Stimulated activated CD8-positive, alpha-beta memory T cell treated with anti-CD3 and anti-CD28 coated beads, Interleukin-7, amount 100 ng/mL, for 4 hours (primary cell): ENCODE measurements at places on chromosomes 12 and 14.
A peak's percentile ranks its signal among the peaks of the same experiment; 100 is the strongest.

GRCh38 chr14:56555921-56556570 lies 23.6 kb upstream of the TMEM260 start:
- no peak for DNase-seq

DNA sequence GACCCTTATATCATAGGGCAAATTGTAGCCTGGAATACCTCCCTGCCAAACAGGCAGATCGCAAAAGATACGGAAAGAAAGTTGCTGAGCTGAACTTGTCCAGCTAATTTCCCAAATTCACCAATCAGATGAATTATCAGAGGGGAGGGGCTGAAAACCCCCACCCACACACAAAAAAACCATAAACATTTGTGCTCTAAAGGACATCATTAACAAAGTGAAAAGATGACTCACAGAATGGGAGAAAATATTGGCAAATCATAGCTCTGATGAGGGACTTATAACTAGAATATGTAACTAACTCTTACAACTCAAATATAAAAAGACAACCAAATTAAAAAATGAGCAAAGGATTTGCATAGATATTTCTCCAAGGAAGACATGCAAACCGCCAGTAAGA lies 36.3 kb downstream of the PTHLH start:
- no peak for DNase-seq

DNA sequence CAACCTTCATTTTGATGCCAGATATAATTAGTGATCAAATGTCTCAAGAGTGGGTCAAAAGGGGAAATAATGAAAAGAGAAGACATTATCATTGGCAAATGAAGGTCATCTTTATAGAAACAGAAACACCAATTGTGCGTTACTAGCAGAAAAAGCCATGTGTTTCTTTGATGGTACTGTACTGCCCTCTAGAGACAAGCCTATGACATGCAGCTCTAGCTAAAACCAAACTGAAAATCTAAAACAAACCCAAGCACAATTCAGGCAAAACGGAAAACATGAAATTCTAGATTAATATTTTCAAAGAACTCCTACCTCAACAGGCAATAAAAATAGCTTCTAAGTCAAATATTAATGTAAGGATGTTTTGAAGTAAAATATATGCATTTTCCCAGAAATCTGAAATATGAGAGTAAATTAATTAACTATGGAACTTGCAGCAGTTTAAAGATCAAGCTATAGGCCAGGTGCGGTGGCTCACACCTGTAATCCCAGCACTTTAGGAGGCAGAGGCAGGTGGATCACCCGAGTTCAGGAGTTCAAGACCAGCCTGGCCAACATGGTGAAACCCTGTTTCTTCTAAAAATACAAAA lies 115.4 kb downstream of the KLHL28 start:
- DNase-seq: no peak

- no peak for DNase-seq
Observed at GRCh38 chr14:56896231-56896630, 86.0 kb upstream of the OTX2 start.

GRCh38 chr14:99230208-99231151 lies 41.5 kb downstream of the BCL11B start:
- DNase-seq: peak; percentile 78

- no peak for DNase-seq
Observed at GRCh38 chr12:5447320-5447719, 15.4 kb downstream of the NTF3 start.

DNA sequence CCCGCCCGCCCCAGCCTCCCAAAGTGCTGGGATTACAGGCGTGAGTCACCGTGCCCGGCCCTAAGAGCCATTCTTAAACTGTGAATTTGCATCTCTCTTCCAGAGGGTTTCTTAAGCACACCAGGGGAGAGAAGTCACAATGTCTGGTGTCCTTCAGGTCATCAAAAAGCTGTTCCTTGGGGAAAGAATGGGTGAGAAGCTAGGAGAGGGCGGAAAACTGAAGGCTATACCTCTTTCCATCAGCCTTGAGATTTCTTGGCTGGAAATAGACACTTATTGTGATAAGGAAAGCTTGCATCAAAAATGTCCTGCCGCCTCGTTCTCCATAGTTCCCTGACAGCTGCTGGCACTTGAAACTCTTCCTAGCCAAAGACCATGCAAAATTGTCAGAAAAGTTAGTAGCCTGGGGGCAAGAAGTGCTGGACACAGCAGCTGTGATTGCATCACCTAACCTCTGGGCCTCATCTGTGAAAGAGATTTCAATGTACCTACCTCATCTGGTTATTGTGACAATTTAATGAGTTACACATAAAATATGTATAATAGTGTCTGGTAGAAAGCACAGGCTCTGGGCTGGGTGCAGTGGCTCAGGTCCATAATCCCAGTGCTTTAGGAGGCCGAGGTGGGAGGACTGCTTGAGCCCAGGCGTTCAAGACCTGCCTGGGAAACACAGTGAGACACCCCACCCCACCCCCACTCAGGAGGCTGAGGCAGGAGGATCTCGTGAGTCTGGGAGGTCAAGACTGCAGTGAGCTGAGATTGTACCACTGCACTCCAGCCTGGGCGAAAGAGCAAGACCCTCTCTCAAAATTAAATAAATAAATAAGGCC lies 9.7 kb upstream of the UBC start:
- DNase-seq: no peak

DNA sequence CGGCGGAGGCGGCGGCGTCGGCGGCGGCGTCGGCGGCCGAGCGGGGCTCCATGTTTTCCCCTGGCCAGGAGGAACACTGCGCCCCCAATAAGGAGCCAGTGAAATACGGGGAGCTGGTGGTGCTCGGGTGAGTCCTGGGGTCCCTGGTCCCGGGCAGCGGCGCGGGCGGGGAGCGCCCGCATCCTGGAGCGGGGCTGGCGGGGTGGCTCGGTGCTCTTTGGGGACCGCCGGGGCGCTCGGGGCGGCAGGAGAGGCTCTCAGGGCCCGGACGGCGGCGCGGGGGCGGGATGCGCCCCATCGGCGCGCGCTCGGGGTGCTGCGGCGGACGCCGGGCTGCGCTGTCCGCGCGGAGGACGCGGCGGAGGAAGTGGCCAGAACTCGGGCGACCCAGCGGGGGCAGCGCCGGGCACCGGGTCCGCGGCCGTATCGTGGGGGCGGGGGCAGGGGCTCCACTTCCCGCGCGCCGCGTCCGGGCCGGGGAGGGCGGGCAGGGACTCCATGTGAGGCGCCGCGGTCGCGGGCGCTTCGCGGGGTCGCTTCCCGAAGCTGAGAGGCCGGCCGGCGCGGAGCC lies 485 bp downstream of the PELI2 start:
- DNase-seq: no peak

DNA sequence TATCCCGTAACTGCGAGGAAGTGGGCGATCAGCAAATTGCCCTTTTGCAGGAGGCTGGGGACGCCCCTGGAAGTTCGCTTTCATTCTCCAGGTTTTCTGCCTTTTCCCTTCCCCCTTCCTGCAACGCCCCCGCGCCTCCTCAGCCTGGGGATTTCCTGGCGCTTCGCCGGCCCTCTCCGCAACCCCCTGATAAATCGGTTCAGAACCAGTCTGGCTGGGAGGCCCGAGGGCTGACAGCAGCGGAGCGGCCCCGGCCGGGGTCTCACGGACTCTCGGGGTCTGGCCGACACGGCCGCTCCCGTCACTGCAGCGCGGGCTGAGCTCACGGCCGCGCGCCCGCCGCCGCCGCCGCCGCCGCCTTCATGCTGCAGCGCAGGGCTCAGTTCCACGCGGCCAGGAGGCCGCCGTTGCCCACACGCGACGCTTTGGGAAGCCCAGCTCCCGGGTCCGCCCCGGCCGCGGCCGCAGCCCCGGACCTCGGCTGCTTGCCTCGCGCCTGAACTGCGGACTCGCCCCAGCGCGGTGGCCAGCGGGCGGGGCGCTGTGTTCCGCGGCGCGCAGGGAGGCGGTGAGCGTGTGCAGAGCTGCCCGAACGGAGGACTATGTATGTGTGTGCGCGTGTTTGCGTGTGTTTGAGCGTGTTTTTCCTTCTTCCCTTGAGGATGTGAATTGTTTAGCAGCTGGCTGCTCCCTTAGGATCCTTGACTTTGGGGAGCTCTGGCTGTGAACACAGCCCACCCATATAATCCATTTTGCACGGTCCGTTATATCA lies at the start of gene LRFN5:
Gene LRFN5, plus strand, starts transcription at position 345 of the 772 bp plus-strand sequence.
- DNase-seq: no peak

GRCh38 chr12:40752011-40752410 lies 59.8 kb downstream of the CNTN1 start:
- no peak for DNase-seq

- DNase-seq: peak; percentile 16
Observed at GRCh38 chr12:92034858-92035401, 110.7 kb downstream of the BTG1 start.

DNA sequence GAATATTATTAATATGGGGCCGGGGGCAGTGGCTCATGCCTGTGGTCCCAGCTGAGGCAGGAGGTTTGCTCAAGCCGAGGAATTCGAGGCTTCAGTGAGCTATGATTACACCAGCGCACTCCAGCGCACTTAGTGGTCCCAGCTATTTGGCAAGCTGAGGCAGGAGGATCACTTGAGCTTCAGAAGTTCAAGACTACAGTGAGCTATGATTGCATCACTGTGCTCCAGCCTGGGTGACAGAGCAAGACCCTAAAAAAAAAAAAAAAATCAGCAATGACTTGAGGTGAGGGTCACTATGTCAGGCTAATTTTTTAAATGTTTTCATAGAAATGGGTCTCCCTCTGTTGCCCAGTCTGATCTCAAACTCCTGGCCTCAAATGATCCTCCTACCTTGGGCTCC lies 243.4 kb downstream of the RBM19 start:
- no peak for DNase-seq

DNA sequence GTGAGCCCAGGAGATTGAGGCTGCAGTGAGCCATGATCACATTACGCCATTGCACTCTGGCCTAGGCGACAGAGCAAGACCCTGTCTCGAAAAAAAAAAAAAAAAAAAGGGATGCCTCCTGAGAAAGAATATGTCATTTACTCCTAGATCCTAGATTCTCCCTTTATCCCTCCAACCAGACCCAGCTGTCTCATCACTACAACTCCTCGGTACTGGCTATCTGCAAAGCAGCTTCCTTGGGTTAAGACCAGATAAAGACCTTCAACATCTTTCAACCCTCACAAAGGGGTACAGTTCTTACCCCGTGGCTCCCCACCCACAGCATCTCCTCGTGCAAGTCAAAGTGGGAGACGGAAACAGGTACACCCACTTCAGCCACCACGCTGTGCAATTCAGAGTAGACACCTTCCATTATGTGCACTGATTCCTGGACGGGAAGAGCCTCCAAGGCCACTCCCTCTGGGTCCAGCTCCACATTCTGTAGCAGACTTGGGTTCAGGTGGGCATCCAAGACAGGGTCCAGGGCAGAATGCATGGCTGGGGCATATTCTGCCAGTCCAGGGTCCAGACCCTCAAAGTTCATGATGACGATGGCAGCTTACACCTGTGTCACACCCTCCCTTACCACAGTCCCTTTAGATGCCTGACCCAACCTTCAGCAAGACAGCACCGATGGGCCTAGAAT lies 1.1 kb downstream of the PAN2 start:
- DNase-seq: no peak

GRCh38 chr12:106341086-106341877 lies 16.3 kb upstream of the POLR3B start:
- DNase-seq: no peak

DNA sequence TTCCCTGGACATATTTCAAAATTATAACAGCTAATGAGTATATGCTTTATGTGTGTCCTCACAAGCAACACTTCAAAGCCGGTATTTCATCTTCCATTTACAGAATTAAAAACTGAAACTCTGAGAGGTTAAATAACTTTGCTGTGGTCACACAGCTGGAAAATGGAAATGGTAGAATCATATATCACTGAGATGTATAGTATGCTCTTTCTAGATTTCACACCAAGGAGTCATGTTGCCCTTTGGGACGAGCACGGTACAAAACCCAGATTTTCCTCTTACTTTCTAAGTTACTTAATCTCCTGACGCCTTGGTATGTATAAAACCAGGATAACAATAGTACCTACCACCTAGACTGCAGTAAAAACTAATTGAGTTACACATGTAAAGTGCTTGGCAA lies 152.6 kb upstream of the GRIP1 start:
- DNase-seq: no peak

GRCh38 chr12:116404913-116405611 lies 127.6 kb upstream of the MED13L start:
- DNase-seq: no peak

- no peak for DNase-seq
Observed at GRCh38 chr12:41777064-41777790, 367.4 kb downstream of the GXYLT1 start.

- no peak for DNase-seq
Observed at GRCh38 chr14:81472096-81472800, 61.4 kb downstream of the SEL1L start.

- DNase-seq: no peak
Observed at GRCh38 chr14:71933001-71933587, 865 bp downstream of the RGS6 start.

- no peak for DNase-seq
Observed at GRCh38 chr14:57086271-57087162, 182.2 kb downstream of the EXOC5 start.
